ENCODE measurements at places on chromosomes 5 and 9.
A peak's percentile ranks its signal among the peaks of the same experiment; 100 is the strongest.

- no peak for DNase-seq
Observed at GRCh38 chr5:39580702-39581453, 156.1 kb upstream of the DAB2 start.

DNA sequence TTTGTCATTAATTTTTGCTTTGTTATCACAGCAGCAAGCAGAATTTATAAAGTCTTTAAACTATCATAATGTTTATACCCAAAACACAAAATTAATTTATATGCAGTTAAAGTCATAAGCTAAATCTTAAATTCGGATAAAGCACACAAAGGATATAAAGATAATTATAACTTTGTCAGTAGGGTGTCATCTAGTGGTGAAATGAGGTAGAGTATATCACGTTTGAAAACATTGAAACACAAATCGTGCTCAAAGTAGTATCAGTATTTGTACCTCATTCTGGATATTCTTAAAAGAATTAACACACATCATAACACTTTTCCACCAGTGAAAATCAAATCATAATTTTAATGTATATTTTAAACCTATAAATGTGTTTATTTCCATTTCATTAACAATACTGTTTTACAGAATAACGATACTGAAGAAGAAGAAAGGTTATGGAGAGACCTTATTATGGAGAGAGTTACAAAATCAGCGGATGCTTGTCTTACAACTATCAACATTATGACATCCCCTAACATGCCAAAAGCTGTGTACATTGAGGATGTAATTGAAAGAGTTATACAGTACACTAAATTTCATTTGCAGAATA, 129.5 kb downstream of the NIPBL start:
- DNase-seq, result no peak

DNA sequence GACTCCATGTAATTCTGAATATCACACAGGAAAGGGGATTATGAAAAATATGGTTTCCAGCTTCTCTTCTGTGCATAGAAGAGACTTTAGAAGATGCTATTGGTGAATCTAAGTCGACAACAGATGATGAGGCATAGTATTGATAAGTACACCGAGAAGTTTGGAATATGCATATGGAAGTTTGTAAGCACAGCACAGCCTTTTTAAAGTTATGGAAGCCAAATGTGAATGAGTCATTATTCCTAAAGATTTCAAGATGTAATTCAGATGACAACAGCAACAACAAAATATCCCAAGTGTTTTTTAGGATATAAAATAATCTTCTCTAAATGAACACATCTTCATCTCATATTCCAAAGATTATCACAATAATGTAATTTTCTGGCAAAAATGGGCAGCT, 1723.3 kb downstream of the EFNA5 start:
- DNase-seq, result no peak

DNA sequence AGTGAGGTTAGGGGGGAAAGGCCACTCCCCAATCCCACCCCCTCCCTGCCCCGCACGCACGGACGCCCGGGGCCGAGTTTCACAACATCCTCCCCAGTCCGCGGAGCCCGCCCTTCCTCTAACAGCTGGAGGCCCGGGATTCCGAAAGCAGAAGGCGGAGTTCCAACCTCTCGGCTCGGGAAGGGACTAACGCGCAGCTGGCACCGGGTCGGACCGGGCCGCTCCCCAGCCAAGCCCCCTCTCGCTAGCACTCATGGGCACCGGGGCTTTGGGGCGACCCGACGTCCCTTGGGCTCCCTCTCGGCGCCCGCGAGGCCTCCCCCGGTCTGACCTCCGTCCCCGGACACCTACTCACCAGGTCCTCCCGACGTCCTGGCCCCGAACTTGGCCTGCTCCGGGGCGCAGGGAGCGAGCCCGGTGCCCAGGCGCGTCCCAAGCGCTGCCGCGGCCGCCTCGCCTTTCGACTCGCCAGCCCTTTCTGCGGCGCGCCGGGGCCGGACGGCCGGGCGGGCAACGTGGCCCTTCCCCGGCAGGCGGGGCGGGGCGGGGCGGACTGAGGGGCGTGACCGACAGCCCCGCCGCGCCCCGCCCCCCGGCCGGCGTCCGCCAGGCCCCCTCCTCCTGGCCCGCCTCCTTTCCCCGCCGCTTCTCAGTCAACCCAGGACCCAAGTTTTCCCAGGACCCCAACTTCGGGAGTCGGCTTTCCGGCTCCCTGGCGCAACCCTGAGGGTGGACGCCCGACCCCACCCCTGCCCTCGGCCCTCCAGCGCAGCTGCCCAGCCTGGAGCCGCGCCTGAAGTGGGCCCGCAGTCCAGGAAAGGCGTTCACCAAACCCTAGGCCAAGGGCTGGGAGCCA, at the start of gene MGAT1:
Gene MGAT1, minus strand, starts transcription at position 482 of the 856 bp plus-strand sequence. CDS start 9,835 bp downstream, outside the sequence.
- peak; percentile 91 for DNase-seq

DNA sequence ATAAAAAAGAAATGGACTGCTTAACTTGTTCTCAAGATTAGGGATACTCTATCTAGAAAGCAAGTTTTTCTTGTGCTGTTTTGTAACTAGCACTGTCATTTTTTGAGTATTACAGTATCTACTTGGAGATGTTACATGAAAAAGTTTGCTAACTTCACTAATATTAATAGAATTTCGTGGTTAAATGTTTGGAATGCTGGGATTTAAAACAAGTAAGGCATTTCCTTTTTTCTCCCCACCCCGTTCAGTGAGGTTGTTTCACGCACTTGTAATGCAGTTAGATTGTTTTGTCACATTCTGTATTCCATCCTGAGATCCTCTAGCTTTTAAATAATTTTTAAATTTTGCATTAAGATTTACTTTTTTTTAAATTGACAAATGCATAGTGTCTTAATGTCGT, 20.0 kb upstream of the TEK start:
- no peak for DNase-seq
